ENCODE measurements at places on chromosomes 11 and 22.

DNA sequence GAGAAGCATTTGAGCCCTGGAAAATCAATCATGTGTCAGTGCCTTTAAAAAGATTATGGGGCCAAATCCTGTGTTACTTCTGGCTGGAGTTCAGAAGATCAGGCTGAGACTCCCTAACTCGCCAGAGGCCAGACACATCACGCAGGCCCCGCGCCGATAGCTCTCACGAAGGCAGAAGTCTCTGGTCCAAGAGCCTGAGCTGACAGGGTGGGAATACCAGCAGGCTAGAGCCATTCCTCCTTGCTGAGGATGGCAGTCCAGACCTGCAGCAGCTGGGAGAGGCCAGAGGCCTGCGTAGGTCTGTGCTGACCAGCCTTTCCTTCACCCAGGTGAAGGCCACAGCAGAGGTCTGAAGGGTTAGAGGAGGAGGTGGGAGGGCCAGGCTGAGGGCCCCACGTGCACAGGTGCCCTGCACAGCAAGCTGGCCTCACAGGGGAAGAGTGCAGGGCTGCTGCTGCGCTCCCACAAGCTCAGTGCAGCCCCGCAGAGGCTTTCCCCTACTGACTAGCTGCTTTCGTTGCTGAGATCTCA is 52.9 kb downstream of the ST14 start:
- DNase-seq: no peak

DNA sequence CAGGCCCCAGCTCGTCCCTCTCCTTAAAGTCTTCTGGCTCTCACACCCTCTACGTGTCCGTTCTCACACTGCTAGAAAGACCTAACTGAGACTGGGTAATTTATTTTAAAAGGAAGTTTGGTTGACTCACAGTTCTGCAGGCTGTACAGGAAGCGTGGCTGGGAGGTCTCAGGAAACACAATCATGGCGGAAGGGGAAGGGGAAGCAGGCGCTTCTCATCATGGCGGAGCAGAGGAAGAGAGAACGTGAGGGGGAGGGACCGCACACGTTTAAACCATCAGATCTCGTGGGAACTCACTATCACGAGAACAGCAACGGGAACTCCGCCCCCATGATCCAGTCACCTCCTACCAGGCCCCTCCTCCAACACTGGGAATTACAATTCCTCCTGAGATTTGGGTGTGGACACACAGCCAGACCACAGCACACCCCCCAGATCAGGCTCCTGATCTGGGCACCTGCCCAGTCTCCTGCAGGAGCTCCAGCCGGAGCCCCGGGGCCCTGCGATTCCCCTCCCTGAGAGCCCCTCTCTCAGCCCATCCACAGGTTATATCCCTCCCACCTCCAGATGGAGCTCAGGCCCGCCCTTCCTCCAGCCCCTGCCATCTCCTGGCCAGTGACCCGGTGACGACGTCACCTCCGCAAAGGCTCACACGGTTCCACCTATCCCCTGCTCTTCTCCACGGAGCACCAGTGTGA is 170.2 kb downstream of the BRD1 start:
- DNase-seq: no peak

DNA sequence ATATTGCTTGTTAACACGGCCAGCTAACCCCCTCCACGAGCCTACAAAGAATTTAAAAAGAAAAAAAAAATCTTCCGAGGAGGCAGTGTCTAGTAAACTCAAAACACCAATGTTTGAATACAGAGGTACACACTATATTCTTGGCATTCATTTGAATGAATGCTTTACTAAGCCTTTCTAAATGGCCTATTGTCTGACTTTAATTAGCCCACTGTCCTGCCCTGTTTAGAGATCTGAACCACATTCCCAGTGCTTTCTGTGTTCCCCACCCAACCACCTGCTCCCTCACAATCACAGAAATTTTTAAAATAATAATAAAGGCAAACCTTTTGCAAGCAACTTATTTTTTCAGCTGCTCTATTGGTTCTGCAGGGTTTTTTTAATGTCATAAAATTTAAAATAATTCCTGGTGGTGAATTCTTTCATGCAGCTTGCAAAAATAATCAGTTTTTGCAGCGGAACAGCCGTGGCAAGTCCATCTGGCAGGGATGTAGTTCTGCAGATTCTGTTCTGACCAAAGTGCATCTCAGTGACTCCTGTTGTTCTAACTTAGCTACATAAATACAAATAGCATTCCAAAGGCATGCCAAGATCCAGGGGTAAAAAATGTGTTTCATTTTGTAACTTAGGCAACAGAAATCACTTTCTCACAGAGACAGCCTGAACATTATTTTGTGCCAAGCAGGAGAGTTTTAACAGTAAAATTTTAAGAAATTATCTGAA is 23.8 kb downstream of the POU2AF2 start:
- no peak for DNase-seq

- no peak for DNase-seq
These were observed 23.6 kb downstream of the NPAT start for GRCh38 chr11:108198833-108199232.

- no peak for DNase-seq
These were observed 4.0 kb downstream of the DAGLA start for GRCh38 chr11:61683961-61684869.

GRCh38 chr11:62724171-62724570 is 3.1 kb downstream of the HNRNPUL2 start:
- no peak for DNase-seq

All from GM04503 (cell line).